Sigmoid colon (tissue), 7 donors: ENCODE measurements at places on chromosomes 1 and 21. TPM values are rescaled to one million over a fixed set of nuclear protein-coding genes. Genes with fewer than 3 reads are reported as not detected.

- no peaks in the 10 kb centered on the region for H3K36me3 ChIP-seq
- DNase-seq = no peak
- peak overlapping the region; percentile 40 for H3K27ac ChIP-seq
- no peaks in the 10 kb centered on the region for H3K4me1 ChIP-seq
- no peaks in the 10 kb centered on the region for H3K27me3 ChIP-seq
These were observed 84.6 kb downstream of the LAMC2 start for GRCh38 chr1:183270541-183271141.

- no peaks in the 10 kb centered on the region for H3K36me3 ChIP-seq
- H3K27ac ChIP-seq = no peak overlapping the region
- no peak overlapping the region for H3K4me3 ChIP-seq
- DNase-seq = no peak
- H3K27me3 ChIP-seq = no peaks in the 10 kb centered on the region
These were observed 192.2 kb downstream of the TGFB2 start for GRCh38 chr1:218537122-218537913.

The SLC6A17 gene
- total RNA-seq = not detected

DNA sequence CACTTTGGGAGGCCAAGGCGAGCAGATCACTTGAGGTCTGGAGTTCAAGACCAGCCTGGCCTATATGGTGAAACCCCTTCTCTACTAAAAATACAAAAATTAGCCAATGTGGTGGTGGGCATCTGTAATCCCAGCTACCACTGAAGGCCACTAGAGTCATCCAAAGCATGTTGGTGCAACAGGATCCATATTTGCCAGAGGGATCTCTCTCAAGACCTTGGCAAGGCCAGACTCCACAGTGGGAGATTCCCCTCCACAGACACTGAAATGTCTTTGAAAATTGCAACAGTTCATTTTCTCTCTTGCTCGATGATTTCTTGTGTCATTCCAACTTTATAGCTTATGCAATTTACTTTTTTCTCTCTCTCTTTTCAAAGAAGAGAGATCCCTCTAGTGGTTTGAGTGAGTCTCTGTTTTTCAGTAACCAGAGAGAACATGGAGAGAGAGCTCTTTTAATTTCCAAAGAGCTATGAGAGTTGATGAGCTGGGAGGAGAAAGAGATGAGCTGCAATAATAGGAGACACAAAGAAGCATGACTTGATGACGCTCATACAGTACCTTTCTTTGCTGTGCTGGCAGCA is 176.8 kb upstream of the USP25 start:
- H3K27me3 ChIP-seq = no peaks in the 10 kb centered on the region
- no peaks in the 10 kb centered on the region for H3K4me1 ChIP-seq
- H3K27ac ChIP-seq = no peak overlapping the region
- no peaks in the 10 kb centered on the region for H3K36me3 ChIP-seq
- no peak for DNase-seq

DNA sequence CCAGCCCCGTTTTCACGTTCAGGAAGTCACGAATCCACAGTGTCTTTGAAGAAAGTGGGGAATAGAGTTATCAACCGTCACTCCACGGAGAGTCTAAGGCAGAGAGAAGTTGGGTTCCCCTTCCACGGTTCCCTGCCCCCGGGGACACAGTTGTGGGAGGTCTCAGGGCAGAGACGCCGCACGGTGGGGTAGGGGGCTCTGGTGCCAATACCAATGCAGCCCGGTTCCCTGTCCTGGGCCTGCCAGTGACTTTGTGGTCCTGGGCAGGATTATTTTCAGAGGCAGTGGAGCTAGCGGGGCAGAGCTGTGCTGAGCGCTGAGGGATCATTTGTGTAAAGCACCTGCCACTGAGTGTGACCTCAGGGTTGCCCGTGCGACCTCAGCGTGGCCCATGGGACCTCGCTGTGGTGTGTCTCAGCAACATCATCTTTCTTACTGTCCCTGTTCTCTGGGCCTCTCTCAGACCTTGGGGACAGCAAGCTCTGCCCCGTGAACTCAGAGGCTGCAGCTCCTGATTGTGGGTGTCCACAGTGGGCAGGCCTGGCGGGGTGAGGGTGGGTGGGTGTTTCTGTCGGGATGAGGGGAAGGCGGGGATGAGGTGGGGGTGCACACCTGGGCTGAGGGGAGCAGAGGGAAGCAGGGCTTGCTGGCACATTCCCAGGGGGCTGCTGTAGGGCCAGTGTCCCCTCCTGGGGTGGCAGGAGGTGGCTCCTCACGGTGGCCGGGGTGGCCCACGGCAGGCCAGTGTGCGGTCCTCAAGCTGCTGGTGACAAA is 65.2 kb downstream of the AGPAT3 start:
- H3K36me3 ChIP-seq = no peaks in the 10 kb centered on the region
- no peak overlapping the region for H3K4me3 ChIP-seq
- no peaks in the 10 kb centered on the region for H3K27me3 ChIP-seq
- no peak for DNase-seq

DNA sequence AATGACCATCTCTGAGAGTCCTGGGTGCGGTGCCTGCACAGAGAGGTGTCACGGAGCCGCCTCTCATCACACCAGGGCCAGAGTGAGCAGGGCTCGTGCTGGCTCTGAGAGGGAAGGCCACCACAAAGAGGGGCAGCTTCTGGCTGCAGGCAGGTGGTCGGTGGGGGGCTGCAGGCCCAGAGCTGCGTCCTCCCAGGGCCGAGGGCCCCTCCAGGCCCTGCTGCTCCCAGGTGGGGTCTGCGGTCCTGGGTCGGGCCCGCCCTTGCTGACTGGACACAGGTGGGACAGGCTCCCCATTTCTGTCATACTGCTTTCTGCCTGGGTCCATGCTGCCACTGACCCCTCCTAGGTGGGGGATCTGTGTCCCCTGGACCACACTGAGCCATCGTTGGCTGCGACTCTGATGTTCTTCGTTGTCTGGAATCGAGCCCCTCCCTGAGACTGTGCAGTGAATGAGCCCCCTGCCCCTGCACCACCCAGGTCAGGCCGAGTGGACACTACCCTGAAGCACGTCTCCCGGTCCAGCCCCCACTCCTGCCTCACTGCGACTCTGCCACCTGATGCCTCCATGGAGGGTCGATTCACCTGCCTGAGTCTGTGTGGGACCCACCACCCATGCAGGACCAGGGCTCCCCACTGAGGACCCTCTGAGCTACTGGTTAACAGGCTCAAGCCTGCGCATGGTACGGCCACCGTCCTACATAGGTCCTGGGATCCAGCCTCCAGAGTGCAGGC is 332.0 kb upstream of the VAMP3 start:
- no peak overlapping the region for H3K27ac ChIP-seq
- H3K4me1 ChIP-seq = no peaks in the 10 kb centered on the region
- no peak for DNase-seq
- H3K27me3 ChIP-seq = no peaks in the 10 kb centered on the region
- no peak overlapping the region for H3K4me3 ChIP-seq
- no peaks in the 10 kb centered on the region for H3K36me3 ChIP-seq

The GLIS1 gene
- not detected for total RNA-seq

The RIMKLA gene
- total RNA-seq = 11.4 TPM

The CD2 gene
- total RNA-seq = 1.8 TPM

GRCh38 chr1:156489166-156489934 is 11.2 kb downstream of the MEF2D start:
- H3K4me1 ChIP-seq = peaks cover 98% of the 10 kb centered on the region
- peak; percentile 89 for DNase-seq
- H3K27me3 ChIP-seq = no peaks in the 10 kb centered on the region
- peak overlapping the region; percentile 32 for H3K4me3 ChIP-seq
- no peaks in the 10 kb centered on the region for H3K36me3 ChIP-seq

GRCh38 chr1:223204424-223204823 is 61.4 kb upstream of the TLR5 start:
- H3K27ac ChIP-seq = no peak overlapping the region
- DNase-seq = no peak
- H3K36me3 ChIP-seq = no peaks in the 10 kb centered on the region
- H3K27me3 ChIP-seq = no peaks in the 10 kb centered on the region

The MAP3K21 gene
- total RNA-seq = 0.55 TPM

DNA sequence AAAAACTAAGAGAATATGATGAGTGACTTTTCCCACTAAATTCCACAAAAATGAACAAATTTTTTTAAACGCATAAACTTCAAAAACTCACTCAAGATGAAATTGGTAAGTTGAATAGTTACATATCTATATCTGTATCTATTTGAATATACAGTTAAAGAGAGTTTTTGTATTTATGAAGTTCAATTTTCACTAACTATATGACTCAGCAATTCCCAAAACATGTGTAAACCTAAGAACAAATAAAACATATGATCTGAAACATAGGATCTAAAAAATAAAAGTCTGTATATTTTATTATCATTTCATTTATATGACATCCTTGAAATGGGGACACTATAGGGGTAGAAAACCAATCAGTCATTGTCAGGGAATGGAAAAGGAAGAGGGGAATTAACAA is 105.7 kb upstream of the SNX7 start:
- no peaks in the 10 kb centered on the region for H3K4me1 ChIP-seq
- no peaks in the 10 kb centered on the region for H3K27me3 ChIP-seq
- no peak overlapping the region for H3K4me3 ChIP-seq
- H3K36me3 ChIP-seq = no peaks in the 10 kb centered on the region
- no peak for DNase-seq
- no peak overlapping the region for H3K27ac ChIP-seq

DNA sequence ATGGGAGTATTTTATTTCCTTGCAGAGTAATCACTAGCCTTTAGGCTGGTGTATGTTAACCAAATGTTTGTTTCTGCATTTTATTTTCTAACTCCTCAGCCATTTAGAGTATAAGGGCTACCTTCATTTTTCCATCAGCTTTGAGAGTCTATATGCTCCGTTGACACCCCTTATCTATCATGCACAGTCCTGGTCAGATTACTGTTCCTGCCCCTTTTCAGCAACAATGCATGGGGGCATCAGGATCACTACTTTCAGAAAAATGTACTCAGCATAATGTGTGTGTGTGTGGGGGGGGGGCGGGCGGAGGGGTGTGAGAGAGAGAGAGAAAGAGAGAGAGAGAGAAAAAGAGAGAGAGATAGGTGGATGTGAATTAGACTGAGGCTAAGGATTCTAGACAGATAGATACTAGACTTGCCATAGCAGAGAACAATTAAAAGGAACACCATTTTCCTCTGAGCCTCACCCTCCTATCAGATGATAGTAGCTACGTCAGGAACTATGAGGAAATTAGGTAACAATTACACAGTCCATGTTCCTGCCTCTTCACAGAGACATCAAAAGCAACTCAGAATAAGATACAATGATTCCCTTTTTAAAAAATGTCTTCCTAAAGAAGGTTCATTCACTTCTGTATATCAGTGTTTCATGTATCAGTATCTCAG is 40.8 kb downstream of the FCER1A start:
- H3K4me3 ChIP-seq = no peak overlapping the region
- H3K27ac ChIP-seq = no peak overlapping the region
- DNase-seq = no peak
- no peaks in the 10 kb centered on the region for H3K36me3 ChIP-seq
- no peaks in the 10 kb centered on the region for H3K4me1 ChIP-seq
- no peaks in the 10 kb centered on the region for H3K27me3 ChIP-seq

The SLFNL1 gene
- total RNA-seq = 0.36 TPM

DNA sequence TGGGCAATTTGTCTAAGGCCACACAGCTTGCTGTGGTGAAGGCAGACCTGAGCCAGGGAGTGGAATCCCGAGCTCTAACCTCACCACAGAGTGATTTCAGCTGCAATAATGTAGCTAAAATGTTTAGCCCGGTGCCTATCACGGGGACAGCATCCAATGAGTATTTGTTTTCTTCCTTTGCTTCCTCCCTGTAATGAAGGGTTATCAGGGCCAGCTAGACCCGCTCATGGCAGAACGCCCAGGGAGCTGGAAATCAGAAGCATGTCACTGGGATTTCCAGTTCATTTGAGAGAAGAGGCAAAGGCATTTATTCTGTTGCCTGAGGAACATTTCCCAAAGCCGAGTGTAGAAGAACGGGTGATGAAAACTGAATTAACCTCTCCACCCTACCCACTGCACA is 183.1 kb downstream of the ZSCAN20 start:
- H3K4me3 ChIP-seq = no peak overlapping the region
- DNase-seq = no peak
- H3K27me3 ChIP-seq = no peaks in the 10 kb centered on the region
- H3K36me3 ChIP-seq = no peaks in the 10 kb centered on the region
